ENCODE measurements at places on chromosomes 6 and 20.

DNA sequence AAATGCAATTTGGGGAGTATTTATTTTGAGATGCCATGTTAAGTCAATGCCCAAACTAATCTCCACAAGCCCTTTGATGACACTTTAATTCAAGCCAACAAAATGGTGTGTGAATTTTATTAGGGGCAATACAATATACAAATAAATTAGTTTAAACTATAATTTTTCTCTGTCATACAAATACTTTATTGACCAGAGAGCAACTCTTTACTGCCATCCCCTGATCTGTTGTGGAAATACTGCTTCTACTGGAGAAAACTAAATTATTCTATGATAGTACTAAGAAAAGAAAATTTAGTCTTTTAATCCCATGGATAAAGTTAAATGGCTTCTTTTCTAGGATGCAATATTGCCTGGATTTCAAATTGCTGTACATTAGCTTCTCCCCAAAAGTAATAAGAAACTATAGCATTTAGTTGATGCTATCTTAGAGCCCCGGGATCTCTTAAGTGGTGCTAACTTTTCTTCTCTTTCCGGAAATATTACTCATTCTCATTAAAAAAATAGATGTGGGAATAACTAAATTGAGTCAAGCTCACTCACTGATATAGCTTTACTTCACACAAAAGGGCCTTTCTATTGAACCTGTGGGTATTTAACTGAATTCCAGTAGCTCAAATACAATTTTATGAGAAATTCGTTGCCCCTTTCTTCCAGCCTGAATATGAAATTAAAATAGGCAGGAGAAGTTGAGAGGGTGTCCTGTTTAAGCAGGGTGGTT, 49.2 kb downstream of the SMPDL3A start:
- DNase-seq: no peak

DNA sequence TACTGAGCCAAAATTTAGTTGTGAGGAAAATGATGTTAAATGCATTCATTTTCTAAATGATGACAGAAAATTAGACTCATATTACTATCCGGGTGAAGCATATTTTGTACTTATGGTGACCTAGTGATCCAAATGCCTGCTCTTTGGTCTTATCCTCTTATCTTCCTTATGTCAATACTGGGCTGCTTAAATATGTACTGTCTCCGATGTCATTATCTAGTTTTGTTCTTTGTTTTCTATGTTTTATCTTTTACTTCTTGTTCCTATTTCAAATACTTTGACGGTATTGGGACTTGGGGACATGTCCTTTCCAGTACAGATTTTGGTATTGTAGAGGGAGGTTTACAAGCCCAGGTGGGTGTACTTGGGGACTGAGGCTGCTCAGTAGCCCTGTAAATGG, 124.6 kb upstream of the ESR1 start:
- no peak for DNase-seq

DNA sequence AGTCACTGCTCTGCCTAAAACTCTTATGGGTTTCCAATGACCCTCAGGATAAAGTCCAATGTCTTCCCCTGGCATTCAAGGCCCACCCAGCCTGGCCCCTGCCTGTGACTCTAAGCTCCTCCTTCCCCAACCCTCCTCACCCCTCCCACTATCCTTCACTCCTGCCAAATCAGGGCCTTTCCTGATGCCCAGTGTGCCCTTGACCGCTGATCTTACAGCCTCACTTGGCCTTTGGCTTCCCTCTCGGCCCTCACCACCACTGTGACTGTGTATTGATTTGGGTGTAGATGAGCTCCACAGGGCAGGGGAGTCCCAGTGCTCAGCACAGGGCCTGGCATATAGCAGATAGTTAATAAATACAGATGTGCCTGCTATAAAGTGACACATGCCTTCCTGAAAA, 115.7 kb downstream of the TOX2 start:
- DNase-seq: no peak

DNA sequence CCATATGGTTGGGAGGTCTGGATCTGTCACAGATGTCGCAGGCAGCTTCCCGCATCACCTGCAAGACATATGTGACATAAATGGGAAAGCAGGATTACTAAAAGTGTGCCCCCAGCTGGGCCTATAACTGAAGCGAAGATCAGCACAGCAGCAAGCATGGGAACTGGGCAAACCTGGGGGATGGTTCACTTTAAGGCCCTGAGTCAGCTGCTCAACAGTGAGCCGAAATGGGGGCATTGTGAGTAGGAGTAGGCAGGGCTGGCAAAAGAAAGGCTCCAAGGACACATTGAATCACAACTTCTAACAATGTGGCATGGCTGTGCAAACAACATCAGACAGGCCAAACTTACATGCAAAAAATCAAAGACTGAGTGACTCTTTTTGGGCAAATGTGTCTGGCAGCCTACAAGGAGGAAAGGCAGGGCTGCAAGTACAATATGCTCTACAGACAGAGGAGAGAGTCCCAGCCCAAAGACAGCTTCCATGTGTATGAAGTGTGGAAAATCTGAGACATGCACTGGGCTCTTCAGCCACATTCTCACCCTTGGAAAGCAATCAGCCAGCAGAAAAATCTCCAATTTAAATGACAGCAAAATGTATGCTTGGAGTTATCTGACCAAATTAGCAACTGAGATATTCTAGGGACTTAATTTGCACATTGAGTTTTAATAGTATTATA, 531.0 kb upstream of the MMS22L start:
- DNase-seq: no peak

GRCh38 chr6:121726596-121726995, 291.1 kb downstream of the GJA1 start:
- peak; percentile 3 for DNase-seq

DNA sequence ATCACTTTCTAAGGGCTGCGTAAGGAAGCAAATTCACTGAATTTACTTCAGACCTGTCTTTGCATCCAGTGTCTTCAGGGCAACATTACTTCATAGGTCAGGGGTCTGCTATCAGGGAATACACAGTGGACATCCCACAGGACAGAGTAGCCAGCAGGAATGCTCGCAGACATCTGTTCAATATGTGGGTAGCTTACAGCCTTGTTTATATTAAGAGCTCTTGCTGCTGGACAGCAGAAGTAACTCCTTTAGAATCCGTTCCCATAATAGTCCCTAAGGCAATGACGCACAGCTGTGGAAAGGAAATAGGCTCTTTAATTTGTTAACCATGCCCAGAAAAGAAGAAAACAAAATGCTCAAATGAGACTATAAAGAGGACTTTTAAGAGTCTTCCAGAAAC, 198.7 kb downstream of the MOXD1 start:
- DNase-seq: no peak

DNA sequence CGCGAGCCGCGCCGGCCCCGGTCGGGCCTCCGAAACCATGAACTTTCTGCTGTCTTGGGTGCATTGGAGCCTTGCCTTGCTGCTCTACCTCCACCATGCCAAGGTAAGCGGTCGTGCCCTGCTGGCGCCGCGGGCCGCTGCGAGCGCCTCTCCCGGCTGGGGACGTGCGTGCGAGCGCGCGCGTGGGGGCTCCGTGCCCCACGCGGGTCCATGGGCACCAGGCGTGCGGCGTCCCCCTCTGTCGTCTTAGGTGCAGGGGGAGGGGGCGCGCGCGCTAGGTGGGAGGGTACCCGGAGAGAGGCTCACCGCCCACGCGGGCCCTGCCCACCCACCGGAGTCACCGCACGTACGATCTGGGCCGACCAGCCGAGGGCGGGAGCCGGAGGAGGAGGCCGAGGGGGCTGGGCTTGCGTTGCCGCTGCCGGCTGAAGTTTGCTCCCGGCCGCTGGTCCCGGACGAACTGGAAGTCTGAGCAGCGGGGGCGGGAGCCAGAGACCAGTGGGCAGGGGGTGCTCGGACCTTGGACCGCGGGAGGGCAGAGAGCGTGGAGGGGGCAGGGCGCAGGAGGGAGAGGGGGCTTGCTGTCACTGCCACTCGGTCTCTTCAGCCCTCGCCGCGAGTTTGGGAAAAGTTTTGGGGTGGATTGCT, 1.3 kb downstream of the VEGFA start:
- DNase-seq: peak; percentile 9

DNA sequence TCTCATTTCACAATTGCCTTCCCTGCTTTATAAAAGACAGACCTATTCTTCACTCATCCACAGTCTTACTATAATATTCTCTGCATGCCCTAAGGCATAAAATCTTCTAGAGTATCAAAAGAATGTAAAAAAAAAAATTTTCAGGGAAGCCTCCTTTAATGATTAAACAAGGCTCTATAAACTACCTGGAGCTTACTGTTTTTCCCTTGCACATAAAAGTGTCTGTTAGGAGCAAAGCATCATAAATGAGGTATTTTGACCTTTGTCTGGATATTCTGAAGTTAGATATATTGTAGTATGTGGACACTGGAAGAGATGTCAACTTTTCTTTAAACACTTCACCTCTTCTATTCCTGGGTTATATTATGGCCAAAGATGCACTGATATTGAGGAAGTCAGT, 97.5 kb downstream of the ARHGAP18 start:
- no peak for DNase-seq

- peak; percentile 44 for DNase-seq
Observed at GRCh38 chr6:127186889-127187288, 68.4 kb downstream of the RSPO3 start.

DNA sequence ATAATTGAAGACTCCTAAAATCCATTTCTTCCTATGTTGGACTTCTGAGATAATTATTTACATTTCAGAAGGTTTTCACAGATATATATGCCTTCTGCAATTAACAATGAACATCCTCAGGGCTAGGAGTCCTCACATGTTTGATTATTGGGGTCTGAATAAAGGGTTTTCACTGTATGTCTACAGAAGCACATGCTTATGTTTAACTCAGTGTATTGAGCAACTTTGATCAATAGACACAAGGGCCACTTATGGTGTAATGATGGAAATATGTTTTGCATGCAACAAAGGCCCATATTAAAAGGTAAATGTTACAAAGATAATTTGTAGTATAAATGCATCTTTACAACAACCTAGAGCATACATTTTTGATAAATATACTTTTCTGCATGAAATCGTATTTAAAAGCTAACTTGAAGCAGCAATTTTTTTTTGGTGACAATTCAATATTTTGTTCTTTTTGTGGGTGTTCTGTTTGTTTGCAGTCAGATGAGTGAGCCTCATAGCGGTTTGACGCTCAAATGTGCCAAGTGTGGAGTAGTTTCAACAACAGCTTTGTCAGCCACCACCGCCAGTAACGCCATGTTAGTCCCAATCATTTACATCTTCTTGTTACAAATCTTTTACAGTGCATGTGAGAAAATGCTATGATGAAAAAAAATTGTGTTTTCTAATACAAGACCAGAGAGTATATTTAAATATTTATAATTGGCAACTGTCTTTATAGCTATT, 458.2 kb downstream of the LMBRD1 start:
- DNase-seq: no peak

DNA sequence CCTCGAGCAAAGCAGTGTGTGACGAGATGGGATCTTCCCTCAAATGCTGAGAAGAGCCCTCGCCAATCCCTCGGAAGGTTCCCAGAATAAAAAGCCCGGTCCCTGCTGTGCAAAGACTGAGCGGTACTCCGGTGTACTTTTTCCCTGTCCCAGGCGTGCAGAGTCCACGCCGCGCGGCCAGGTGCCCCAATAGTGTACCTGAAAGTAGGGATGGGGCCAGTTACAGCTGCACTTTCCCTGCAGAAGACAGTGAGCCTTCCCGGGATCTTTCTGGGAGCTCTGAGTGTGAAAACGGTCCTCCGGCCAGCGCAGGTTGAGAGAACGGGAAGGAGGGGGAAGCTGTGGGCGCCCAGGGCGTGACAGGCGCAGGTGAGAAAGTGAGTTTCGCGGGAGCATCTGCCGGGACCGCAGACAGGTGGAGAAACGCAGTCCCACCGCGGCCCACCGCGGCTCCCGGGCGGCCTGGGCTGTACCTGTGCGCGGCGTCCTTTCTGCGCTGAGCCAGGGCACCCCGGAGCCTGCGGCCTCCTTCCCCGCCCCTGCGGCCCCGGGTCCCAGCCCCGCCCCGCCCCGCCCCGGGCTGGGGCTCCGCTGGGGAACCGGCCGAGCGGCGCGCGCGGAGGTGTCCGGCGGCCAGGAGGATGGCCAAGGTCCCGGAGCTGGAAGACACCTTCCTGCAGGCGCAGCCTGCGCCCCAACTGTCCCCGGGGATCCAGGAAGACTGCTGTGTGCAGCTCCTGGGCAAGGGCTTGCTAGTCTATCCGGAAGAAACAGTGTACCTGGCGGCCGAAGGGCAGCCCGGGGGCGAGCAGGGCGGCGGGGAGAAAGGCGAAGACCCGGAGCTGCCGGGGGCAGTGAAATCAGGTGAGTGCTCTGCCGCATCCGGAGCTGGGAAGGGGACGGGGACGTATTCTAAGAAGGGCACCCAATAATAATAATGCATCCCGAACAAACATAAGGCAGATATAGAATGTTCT, at the start of gene RFX6:
Gene RFX6, plus strand, starts transcription at position 608 of the 977 bp plus-strand sequence. Its CDS starts 34 bp downstream, at position 642.
- no peak for DNase-seq

- no peak for DNase-seq
Observed at GRCh38 chr6:169833258-169833794, 81.9 kb downstream of the ERMARD start.

- DNase-seq: no peak
Observed at GRCh38 chr6:22079783-22080182, 217.1 kb downstream of the PRL start.

- no peak for DNase-seq
Observed at GRCh38 chr20:44886828-44887227, 1.3 kb downstream of the YWHAB start.

DNA sequence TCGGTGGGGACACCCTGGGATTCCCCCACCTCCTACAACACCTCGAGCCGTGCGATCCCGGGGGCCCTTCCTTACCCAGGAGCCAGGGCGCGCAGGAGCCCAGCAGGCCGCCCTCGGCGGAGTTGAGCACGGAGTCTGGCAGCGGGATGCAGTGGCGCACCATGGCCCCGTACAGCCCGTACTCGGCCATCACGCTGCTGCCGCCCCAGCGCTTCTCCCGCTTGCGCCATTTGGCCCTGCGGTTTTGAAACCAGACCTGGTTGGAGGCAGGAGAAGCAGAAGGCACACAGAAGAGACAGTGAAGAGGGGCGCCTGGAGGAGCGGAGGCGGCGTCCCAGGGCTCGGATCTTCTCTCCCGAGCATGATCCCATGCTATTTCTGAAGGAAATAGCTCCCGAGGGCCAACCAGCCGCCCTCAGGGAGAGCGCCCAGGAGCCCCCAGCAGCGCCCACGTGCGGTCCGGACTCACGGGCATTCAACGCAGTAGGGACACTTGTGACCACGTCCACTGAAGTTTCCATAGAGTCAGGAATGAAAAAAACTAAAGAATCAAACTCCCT, 4.3 kb downstream of the VSX1 start:
- peak; percentile 36 for DNase-seq

GRCh38 chr6:167825332-167826229, 1.1 kb upstream of the AFDN start:
- no peak for DNase-seq

- DNase-seq: no peak
Observed at GRCh38 chr6:44182911-44183390, 24.3 kb downstream of the CAPN11 start.
